ENCODE measurements at places on chromosomes 3 and 15.
A peak's percentile ranks its signal among the peaks of the same experiment; 100 is the strongest.

- no peak for DNase-seq
Observed at GRCh38 chr3:135083179-135083578, 288.1 kb downstream of the EPHB1 start.

GRCh38 chr3:146884721-146885120, 279.6 kb upstream of the PLSCR5 start:
- DNase-seq = no peak

GRCh38 chr3:140767566-140767965, 89.7 kb downstream of the TRIM42 start:
- DNase-seq = no peak

DNA sequence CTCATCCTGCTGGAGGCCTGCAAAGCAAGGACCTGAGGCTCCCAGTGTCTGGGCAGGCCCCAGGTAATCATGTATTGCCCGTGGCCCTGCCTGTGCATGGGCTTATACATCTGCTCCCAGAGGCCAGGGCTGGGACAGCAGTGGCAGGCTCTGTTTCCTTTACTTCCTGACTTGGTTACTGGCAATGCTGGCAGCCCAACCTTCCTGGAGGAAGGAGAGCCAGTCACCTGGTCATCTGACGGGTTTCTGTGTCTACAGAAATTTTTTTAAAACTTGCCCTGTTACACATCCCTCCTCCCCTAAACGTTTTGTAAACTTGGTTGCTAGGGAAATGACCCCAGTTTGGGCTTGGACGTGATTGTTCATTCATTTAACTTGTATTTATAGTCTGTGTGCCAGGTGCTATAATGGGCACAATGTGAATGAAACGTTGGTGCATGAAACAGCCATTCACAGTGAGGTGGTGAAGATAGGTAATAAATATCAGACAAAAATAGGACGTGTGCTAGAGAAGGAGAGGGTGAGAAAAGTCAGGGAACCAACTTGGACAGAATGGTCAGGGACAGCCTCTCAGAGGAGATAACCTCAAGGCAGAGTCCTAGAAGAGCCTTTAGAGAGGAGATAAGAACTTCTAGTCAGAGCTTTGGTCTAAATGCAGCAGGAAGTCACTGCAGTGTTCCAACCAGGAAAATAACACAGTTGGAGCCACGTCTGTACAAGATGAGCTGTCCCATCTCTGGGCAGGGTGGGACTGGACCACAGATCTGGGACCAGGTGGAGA, 14.1 kb downstream of the TEX264 start:
- DNase-seq = no peak

DNA sequence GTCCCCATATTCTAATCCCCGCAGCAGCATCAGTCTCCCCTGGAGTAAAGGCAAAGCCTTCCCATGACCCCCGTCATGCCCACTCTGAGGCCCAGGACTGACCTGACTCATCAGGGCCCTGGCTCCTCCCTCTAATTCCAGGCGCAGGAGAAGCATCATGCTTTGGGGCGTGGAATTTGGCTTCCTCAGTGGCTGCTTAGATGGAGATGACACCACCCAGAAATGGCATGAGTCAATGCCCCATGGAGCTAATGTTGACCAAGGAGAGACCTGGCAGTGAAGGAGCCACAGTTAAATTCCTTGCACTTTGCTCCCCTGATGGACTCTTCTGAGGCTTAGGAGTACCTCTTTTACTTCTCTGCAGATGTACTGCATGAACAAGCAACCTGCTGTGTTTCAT, 204.2 kb upstream of the PROK2 start:
- DNase-seq = peak; percentile 47

- peak; percentile 80 for DNase-seq
Observed at GRCh38 chr3:141646760-141647561, 91.1 kb upstream of the RNF7 start.

DNA sequence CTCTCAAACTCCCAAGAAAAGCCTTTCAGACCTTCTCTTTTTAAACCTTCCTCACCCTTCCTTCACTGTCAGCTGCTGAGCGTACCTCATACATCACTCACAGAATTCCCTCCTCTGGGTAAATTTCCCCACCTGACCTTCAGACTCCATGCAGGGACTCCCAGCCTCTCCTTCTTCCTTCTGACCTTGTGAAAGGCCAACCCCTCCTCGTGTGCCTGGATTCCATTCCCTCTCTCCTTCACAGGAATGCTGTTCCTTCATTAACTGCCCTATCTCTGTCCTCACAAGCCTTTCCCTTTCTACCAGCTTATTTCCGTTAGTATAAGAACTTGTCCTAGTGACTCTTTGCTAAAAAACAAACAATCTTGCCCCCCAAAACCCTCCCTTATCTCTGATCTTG, 69.7 kb upstream of the MME start:
- DNase-seq = no peak

DNA sequence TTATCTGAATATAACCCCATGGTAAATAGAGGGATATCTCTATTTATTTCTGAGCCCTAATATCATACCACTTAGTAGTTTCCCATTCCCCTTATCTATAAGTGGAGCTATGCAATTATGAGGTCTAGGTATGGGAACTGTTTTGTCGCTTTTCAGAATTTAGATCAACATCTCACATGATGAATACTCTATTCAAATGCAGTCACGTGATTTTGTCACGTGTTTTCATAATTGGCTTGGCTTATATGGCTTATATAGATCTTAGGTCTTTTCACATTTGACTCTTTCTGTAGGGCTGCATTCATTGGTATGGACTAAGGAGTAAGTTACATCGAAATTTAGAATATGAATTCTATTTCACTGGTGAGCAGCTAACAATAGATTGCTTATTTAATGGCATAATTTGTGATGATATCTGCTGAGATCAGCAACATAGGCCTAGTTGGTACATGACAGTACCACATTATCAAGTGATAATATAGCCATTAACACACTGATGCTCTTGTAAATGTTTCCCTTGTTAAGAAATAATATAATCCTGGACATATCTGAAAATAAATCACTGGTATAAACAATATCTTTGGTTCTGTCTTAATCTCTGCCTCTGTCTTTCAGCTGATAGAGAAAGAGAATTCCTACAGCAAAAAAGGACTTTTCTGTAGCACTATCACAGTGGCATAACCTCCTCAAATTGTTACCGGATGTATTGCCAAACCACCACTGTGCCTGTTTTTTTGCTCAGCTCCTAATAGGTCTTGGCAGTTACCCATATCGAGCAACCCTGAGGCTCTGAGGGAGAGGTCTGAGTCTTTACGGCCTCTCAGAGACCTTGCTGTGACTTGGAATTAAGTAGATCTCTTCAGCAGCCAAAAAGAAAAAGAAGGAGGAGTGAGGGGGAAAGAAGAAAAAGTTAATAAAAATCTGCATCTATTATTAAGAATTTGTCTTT, 357.1 kb downstream of the ZPLD1 start:
- no peak for DNase-seq

DNA sequence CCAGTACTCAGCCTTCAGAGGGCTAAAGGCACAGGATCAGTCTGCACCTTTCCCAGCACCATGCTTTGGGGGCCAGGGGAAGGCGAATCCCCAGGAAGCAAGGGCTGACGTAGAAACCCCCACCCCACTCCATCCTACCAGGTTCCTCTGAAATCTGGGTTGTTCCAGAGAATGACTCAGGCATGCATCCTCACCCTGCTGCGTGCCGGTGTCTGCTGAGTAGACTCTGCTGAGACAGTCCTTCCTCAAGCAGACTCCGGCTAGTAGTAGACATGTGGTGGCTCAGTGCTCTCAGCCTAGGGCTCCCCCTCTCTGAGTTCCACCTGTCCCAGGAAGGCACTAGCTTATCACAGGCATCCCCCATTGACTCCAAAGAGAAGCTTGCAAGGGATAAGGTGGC, 9.0 kb downstream of the TMEM43 start:
- DNase-seq = no peak

DNA sequence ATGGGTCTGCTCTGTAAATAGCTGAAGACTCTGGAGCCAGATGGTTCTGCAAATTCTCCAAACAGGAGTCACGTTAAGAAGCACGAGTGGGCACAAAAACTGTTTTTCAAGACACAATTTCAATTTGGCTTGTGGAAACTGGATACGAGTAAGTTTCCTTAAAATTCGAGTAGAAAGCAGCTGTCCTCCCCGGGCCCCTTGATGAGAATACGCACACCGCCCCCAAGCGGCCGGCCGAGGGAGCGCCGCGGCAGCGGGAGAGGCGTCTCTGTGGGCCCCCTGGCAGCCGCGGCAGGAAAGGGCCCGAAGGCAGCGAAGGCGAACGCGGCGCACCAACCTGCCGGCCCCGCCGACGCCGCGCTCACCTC, 778 bp upstream of the THBS1 start:
- peak; percentile 69 for DNase-seq

GRCh38 chr3:145533696-145534095, 627.3 kb downstream of the PLOD2 start:
- DNase-seq = no peak

- DNase-seq = no peak
Observed at GRCh38 chr15:94322141-94322540, 90.8 kb downstream of the MCTP2 start.

DNA sequence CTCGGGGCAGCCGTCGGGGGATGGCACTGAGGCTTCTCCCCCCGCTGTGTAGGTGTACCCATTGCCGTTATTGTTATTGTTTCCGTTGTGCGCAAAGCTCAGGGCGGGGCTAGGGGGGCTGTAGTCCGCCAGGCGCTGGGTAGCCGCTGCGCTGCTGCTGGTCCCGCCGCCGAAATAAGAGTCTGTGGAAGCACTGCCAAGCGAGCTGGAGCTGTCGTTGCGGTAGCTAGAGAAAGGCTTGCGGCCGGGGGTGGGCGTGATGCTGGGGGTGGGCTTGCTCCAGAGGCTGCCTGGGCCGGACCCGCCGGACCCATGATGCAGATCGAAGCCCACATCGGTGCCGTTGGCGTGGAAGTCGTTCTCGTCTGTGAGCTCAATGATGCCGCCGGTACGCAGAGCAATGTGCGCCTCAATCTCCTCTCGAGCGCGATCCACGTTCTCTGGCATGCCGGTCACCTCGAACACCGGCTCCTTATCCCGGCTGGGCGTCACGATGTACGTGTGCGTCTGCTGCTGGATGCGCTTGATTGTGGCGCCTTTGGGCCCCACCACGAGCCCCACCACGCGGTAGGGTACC, 1.9 kb downstream of the MEX3B start:
- no peak for DNase-seq

DNA sequence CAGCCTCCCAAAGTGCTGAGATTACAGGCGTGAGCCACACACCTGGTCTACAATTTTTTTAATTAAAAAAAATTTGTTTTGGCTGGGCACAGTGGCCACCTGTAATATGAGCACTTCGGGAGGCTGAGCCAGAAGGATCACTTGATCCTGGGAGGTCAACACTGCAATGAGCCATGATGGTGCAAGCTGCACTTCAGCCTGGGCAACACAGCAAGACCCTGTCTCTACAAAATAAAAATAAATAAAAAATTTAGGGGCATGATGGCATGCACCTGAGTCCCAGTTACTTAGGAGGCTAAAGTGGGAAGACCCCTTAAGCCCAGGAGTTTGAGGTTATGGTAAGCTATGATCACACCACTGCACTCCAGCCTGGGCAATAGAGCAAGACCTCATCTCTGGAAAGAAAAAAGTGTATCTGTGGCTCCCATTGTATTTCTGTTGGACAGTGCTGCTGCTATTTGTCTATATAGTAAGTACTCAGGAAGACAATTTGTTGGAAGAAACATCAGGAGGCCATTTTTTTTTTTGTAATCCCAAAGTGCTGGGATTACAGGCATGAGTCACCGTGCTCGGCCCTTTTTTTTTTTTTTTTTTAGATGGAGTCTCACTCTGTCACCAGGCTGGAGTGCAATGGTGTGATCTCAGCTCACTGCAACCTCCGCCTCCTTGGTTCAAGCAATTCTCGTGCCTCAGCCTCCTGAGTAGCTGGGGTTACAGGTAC, 27.5 kb upstream of the SH3BP5 start:
- no peak for DNase-seq

Measured in H54 (cell line).